ENCODE measurements at places on chromosomes 13 and 19. TPM values are rescaled to one million over a fixed set of nuclear protein-coding genes. Genes with fewer than 3 reads are reported as not detected.

TMEM59L gene
- total RNA-seq, result 0.49 TPM

TBXA2R gene
- total RNA-seq, result 1.5 TPM

PABPC3 gene
- 0.58 TPM for total RNA-seq

PNMA8C gene
- total RNA-seq, result not detected

TGDS gene
- 21.1 TPM for total RNA-seq

Data from activated T-cell treated with anti-CD3 and anti-CD28 coated beads, Interleukin-2, amount 50 U/mL, for 72 hours (primary cell).